ENCODE measurements at places on chromosomes 12 and 14. TPM values are rescaled to one million over a fixed set of nuclear protein-coding genes. Genes with fewer than 3 reads are reported as not detected.

DNA sequence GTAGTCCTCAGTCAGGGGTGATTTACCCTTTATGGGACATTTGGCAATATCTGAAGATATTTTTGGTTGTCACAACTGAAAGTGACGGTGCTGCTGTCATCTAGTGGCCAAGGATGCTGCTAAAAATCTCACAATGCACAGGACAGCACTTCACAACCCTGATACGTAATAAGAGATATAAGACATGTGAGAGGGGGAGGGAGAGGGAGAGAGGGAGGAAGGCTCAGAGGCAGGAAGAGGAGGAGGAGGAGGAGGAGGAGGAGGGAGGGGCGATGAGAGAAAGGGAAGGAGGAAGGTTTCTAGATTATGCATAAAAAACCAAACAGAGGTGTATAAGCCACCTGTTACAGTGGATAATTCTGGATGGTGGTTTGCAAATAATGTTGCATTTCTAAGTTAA lies 14.3 kb downstream of the MYL2 start:
- no peak for DNase-seq
- H3K27me3 ChIP-seq: no peaks in the 10 kb centered on the region
- no peaks in the 10 kb centered on the region for H3K36me3 ChIP-seq
- H3K27ac ChIP-seq: no peak overlapping the region
- no peak overlapping the region for H3K4me3 ChIP-seq
- peaks cover 4% of the 10 kb centered on the region for H3K4me1 ChIP-seq

Gene OR6C2
- not detected for total RNA-seq

Gene KRT71
- not detected for total RNA-seq

Gene SLC39A2
- not detected for total RNA-seq

GRCh38 chr12:126667339-126667738 lies 1599.6 kb upstream of the TMEM132C start:
- H3K27ac ChIP-seq: no peak overlapping the region
- no peaks in the 10 kb centered on the region for H3K36me3 ChIP-seq
- H3K4me3 ChIP-seq: no peak overlapping the region
- H3K27me3 ChIP-seq: no peaks in the 10 kb centered on the region
- H3K4me1 ChIP-seq: no peaks in the 10 kb centered on the region

GRCh38 chr12:56375598-56376434 lies 13.2 kb upstream of the APOF start:
- H3K36me3 ChIP-seq: no peaks in the 10 kb centered on the region
- no peak overlapping the region for H3K4me3 ChIP-seq
- no peaks in the 10 kb centered on the region for H3K4me1 ChIP-seq
- H3K27ac ChIP-seq: no peak overlapping the region
- no peaks in the 10 kb centered on the region for H3K27me3 ChIP-seq

GRCh38 chr12:108517288-108518100 lies 2.4 kb downstream of the FICD start:
- H3K27ac ChIP-seq: no peak overlapping the region
- H3K36me3 ChIP-seq: peaks cover 40% of the 10 kb centered on the region
- peaks cover 19% of the 10 kb centered on the region for H3K4me1 ChIP-seq
- no peak for DNase-seq

GRCh38 chr12:46832130-46832704 lies 6.4 kb upstream of the SLC38A4 start:
- H3K4me1 ChIP-seq: peaks cover 11% of the 10 kb centered on the region
- no peaks in the 10 kb centered on the region for H3K36me3 ChIP-seq
- peaks cover 34% of the 10 kb centered on the region for H3K27me3 ChIP-seq

GRCh38 chr12:2291182-2291832 lies 238.5 kb downstream of the CACNA1C start:
- H3K4me1 ChIP-seq: no peaks in the 10 kb centered on the region
- H3K27ac ChIP-seq: no peak overlapping the region
- no peak overlapping the region for H3K4me3 ChIP-seq
- no peak for DNase-seq
- H3K36me3 ChIP-seq: no peaks in the 10 kb centered on the region
- H3K27me3 ChIP-seq: no peaks in the 10 kb centered on the region

GRCh38 chr12:69816082-69816481 lies 8.9 kb upstream of the MYRFL start:
- no peaks in the 10 kb centered on the region for H3K4me1 ChIP-seq
- no peak overlapping the region for H3K4me3 ChIP-seq
- H3K27me3 ChIP-seq: no peaks in the 10 kb centered on the region
- no peak for DNase-seq
- no peaks in the 10 kb centered on the region for H3K36me3 ChIP-seq

DNA sequence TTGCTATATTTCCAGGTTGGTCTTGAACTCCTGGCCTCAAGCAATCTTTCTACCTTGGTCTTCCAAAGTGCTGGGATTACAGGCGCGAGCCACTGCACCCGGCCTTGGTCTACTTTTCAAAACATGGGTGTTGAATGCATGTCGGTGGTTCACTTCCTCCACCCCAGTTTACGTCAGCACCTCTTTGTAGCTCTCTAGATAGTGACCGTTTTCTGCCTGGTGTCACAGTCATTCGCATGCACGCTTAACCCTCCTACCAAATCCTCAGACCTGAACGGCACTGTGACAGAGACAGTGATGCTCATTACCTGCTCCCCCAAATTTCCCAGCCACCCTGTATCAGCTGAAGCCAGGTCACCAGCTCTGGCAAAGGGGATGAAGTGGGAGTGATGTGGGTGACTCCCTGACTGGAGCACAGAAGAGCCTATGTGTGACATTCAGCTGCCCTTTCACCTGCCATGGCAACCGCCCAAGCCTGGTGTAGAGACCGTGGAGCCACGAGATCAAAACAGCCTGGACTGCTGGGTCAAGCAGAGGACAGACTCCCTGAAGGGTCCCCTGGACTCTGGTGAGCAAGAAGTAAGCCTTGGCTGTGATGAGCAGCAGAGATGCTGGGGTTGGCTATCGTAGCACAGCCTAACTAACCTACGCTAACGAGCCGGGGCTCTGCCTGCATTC lies 66.2 kb upstream of the GPR68 start:
- H3K27me3 ChIP-seq: no peaks in the 10 kb centered on the region
- H3K27ac ChIP-seq: peak overlapping the region; percentile 64
- no peak overlapping the region for H3K4me3 ChIP-seq
- peaks cover 77% of the 10 kb centered on the region for H3K36me3 ChIP-seq
- peaks cover 58% of the 10 kb centered on the region for H3K4me1 ChIP-seq

- H3K27me3 ChIP-seq: no peaks in the 10 kb centered on the region
- no peaks in the 10 kb centered on the region for H3K36me3 ChIP-seq
- DNase-seq: no peak
- H3K4me3 ChIP-seq: no peak overlapping the region
- H3K27ac ChIP-seq: no peak overlapping the region
These were observed 182.3 kb downstream of the ADGRD1 start for GRCh38 chr12:131135786-131136538.

GRCh38 chr12:32679920-32680237 lies 778 bp downstream of the DNM1L start:
- no peak for DNase-seq
- peak overlapping the region; percentile 69 for H3K4me3 ChIP-seq
- H3K27ac ChIP-seq: peak overlapping the region; percentile 87

GRCh38 chr12:95548539-95549391 lies 2.5 kb downstream of the USP44 start:
- no peaks in the 10 kb centered on the region for H3K36me3 ChIP-seq
- peak overlapping the region; percentile 68 for H3K4me3 ChIP-seq
- peak overlapping the region; percentile 60 for H3K27ac ChIP-seq
- H3K4me1 ChIP-seq: peaks cover 13% of the 10 kb centered on the region
- DNase-seq: peak; percentile 68

Gene NUDT14
- 18.0 TPM for total RNA-seq

DNA sequence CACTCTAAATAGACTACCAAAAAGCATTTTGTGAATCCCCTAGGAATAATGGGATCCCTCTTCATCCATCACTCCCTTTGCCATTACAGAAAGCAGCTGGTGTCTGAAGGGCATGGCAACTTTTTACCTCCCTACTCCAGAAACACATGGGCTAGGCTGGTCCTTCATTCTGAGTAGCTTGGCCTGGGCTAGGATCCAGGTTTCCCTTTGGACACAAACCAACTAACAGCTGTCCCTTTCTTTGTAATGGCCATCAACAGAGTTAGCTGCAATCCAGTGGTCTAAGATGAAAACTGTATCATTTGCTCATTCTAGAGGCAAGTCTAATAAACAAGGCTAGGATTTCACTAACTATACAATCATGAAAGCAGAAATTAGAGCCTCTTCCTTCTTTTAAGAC lies 7.4 kb downstream of the GRIN2B start:
- no peaks in the 10 kb centered on the region for H3K36me3 ChIP-seq
- no peaks in the 10 kb centered on the region for H3K27me3 ChIP-seq
- no peak overlapping the region for H3K4me3 ChIP-seq
- H3K27ac ChIP-seq: no peak overlapping the region

- H3K36me3 ChIP-seq: no peaks in the 10 kb centered on the region
- DNase-seq: no peak
- no peak overlapping the region for H3K4me3 ChIP-seq
- H3K27me3 ChIP-seq: no peaks in the 10 kb centered on the region
These were observed 509.1 kb downstream of the PCNX1 start for GRCh38 chr14:71416392-71416791.

DNA sequence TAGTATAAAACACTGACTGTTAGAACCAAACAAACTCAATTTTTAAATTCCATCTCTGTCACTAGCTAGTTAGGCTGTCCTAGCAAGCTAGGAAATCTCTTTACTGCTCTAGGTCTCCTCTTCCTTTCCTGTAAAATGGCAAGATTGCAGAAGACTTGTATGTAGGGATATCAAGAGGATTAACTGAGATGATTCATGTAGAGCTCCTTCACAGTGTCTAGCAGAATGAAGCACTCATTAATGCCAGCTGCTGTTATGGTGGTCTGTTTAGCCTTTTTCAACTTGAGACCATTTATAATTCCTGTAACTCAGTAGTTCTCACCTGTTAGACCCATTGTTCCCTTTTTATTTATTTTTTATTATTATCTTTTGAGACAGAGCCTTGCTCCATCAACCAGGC lies 67.8 kb upstream of the KCNH3 start:
- no peaks in the 10 kb centered on the region for H3K4me1 ChIP-seq
- H3K27me3 ChIP-seq: no peaks in the 10 kb centered on the region
- no peaks in the 10 kb centered on the region for H3K36me3 ChIP-seq
- no peak overlapping the region for H3K27ac ChIP-seq
- H3K4me3 ChIP-seq: no peak overlapping the region
- DNase-seq: no peak

DNA sequence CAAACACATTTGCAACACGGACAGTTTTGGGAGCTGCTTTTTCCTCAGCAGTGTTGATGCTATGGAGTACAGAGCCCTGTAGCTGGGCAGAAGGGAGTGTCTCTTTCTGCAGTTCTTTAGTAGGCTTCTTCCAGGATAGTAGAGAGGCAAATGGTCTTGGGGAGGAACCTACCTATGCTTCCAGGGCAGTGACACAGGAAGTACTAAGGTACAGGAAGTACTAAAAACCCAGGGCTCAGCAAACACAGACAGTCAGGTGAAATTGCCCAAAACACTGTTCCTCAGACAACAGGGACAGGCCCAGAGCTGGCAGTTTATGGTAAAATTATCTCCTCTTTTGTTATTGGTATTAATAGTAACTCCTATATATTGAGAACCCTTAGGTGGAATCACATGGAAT lies 217.6 kb downstream of the TTC8 start:
- no peaks in the 10 kb centered on the region for H3K27me3 ChIP-seq
- H3K4me1 ChIP-seq: peaks cover 11% of the 10 kb centered on the region
- DNase-seq: no peak

DNA sequence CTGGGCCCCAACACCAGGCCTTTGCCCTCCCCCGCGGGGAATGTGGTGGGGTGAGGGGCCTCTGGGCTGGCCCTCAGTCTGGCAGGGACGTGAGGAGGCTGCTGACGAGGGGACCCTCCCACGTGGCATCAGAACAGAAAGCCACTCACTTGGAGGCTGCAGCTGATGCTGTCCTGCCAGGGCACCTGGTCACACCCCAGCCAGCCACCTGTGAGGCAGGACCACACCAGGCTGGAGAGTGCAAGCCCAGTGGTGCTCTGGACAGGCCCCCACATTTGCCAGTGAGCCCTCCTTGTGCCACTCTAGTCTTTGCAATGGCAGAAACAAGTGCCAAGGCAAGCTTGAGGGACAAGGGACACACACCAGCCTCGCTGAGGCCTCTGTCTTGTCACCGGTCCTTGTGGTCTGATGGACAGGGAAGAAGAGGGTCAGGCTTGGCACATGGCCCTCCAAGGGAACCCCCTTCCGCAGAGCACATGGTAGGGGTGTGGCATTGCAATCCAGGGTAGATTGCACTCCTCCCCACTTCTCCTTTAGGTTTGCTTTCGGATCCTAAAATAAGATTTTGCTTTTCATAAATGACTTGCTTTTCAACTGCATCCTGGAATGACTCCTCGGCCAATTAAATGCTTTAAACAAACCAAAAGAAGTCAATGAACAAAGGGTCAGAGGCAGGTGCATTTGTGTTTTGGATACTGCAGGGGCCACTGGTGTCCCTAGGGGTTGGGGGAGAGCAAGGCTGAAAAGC lies 53.7 kb downstream of the CCDC88C start:
- H3K27ac ChIP-seq: peak overlapping the region; percentile 85
- H3K27me3 ChIP-seq: no peaks in the 10 kb centered on the region
- H3K4me1 ChIP-seq: peaks cover 93% of the 10 kb centered on the region
- no peak for DNase-seq

- no peaks in the 10 kb centered on the region for H3K36me3 ChIP-seq
- DNase-seq: no peak
- no peak overlapping the region for H3K4me3 ChIP-seq
- H3K27ac ChIP-seq: no peak overlapping the region
These were observed 158.7 kb downstream of the DACT1 start for GRCh38 chr14:58796242-58797009.

All from CD4-positive, alpha-beta memory T cell (primary cell).